Naive thymus-derived CD4-positive, alpha-beta T cell (primary cell): ENCODE measurements at places on chromosomes 6 and 20.

- DNase-seq = no peak
These were observed 24.4 kb upstream of the IRAK1BP1 start for GRCh38 chr6:78842953-78843352.

DNA sequence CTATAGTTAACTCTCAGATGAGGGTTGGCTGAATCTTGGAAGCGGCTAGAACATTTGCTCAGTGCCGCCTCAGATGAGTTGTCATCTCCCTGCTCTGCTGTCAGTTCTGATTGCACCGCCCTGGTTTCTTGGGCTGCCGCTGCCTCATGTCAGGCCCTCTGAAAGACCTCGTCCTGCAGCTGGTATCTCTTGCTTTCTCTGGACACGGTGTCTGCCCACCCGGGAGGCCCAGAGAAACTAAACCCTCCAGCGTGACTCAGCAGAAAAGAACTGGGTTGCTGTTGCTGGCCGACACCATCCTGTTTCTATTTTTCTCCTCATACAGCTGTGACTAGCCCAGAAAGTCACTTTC is 355.4 kb downstream of the CD83 start:
- no peak for DNase-seq

DNA sequence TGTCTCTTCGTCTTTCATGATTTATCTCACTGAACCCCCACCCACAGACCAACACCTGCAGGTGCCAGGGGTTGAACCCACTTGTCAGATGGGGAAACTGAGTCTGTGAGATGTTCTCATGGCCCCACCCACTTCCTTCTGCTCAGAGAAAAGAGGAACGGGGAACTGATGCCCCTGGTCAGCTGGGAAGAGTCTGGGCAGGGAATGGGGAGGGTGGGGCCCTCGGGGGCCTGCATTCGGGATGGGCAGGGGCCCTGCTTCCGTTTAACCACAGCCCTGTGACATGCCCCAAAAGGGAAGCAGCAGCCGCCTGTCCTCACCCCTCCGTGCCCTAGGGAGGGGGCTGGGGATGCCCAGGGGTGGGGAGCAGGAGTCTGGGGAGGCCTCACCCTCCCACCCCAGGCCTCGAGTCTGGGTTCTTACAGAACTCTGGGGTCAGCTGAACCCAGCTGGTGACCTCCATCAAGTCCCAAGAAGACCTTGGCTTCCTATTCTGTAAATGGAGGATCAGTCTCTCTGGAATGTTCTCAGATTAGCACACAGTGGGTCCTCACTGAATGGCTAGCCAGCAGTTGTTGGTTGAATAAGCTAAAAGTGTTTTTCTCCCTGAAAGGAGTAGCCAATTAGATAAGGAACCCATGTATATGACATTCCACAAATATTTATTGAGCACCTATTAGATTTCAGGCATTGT is 81.5 kb downstream of the CEBPB start:
- DNase-seq = no peak

- DNase-seq = peak; percentile 66
These were observed 7.1 kb upstream of the CAPN11 start for GRCh38 chr6:44151348-44152108.

GRCh38 chr20:17966432-17967310 is 1.9 kb downstream of the SNX5 start:
- no peak for DNase-seq

DNA sequence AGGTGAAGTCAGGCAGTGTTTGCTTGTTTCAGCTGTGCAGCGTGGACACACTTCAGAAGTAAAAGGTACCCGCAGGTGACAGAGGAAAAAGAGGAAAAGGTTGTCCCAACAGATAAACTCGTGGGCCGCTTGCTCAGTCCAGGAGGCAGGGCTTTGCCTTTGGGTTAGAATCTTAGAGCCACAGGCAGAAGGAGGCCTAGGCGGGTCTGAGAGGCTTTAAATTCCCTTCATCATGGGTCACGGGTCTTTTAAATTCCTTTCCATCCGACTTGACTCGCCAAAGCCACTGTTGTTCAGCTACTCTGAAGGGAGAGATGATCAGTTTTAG is 48.2 kb downstream of the AGPAT4 start:
- no peak for DNase-seq

GRCh38 chr6:118468682-118469465 is 79.2 kb upstream of the PLN start:
- DNase-seq = no peak

DNA sequence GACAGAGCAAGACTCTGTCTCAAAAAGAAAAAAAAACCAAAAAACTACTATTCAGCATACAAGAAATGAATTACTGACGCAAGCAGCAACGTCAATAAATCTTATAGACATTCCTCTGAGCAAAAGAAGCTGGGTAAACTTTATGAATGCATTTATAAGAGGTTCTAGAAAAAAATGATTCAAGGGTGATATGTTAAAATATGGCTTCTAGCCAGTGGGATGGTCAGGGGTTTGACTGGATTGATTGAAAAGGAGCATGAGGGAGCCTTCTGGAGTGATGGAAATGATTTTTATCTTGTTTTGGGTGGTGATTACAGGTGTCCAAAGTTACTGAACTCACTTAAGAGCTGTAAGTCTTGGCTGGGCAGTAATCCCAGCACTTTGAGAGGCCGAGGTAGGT is 64.9 kb upstream of the SALL4 start:
- no peak for DNase-seq

DNA sequence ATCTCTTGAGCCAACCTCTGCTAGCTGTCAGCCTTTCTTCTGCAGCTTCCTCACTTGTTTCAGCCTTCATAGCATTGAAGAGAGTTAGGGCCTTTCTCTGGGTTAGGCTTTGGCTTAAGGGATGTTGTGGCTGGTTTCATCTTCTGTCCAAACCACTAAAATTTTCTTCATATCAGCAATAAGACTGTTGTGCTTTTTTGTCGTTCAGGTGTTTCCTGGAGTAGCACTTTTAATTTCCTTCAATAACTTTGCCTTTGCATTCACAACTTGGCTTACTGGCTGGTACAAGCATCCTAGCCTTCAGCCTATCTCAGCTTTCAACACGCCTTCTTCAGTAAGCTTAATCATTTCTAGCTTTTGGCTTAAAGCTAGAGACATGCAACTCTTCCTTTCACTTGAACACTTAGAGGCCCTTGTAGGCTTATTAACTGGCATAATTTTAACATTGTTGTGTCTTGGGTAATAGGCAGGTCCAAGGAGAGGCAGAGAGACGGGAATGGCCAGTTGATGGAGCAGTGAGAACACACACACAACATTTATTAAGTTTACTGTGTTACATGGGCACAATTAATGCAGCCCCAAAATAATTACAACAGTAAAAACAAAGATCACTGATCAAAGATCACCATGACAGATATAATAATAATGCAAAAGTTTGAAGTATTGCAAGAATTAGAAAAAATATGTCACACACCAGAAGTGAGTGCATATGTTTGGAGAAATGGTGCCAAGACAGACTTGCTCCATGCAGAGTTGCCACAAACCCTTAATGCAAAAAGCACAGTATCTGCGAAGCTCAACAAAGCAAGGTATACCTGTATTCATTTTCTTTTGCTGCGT is 98.6 kb downstream of the HIVEP1 start:
- DNase-seq = no peak

DNA sequence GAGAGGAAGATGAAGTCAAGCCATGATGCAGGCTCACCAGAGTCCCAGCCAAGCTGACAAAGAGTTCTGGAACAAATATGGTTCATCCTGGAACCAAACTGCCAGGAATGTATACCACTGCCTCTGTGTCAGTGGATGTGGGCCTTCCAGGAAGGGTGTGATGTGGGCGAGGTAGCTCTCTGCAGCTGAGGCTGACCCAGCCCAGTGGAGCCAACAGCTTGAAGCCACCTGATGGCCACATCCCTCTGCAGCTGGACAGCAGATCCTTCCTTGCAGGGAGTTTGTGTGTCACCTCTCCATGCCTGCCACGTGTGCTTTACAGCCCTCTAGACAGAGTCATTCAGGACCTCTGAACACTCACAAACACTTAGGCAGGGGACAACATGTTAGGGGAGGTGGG is 142.0 kb upstream of the RIN2 start:
- no peak for DNase-seq

- no peak for DNase-seq
These were observed 11.8 kb downstream of the DCBLD1 start for GRCh38 chr6:117494283-117494682.

DNA sequence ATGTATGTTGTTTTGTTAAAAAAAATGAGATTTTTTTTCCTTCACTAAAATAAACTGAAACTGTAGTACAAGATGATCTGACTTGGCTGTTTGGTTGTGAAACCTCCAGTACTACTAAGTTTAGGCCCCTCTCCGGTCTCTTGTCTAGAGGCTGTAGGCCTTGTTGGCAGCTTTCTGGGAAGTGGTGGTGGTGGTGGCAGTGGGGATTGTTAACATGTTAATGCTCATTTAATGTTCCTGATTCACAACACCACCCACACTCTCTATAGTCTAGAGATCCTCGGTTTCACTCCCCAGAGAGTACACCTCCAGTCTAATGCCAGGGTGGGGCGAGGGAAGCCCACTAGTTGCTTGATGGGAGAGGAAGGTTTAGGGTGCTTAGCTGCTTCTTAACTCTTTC is 24.1 kb downstream of the STK4 start:
- no peak for DNase-seq

DNA sequence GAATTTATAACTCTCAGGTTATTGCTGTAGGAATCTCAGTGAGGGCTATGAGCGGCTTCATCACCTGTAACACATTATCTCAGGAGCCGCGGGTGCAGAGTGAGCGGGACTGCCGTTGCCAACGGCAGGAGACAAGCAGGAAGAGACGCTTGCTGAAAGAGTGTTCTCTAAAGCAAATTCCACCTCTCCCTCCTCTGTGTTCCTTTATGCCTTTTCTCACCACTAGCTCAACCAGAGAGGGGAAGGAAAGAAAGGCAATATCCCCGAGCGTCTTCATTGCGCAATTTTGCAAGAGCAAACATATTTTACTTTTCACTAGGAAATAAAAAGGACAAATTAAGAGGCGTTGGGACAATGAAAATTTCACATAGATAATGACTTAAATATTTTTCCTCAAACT is 185.2 kb upstream of the EXOC2 start:
- no peak for DNase-seq

DNA sequence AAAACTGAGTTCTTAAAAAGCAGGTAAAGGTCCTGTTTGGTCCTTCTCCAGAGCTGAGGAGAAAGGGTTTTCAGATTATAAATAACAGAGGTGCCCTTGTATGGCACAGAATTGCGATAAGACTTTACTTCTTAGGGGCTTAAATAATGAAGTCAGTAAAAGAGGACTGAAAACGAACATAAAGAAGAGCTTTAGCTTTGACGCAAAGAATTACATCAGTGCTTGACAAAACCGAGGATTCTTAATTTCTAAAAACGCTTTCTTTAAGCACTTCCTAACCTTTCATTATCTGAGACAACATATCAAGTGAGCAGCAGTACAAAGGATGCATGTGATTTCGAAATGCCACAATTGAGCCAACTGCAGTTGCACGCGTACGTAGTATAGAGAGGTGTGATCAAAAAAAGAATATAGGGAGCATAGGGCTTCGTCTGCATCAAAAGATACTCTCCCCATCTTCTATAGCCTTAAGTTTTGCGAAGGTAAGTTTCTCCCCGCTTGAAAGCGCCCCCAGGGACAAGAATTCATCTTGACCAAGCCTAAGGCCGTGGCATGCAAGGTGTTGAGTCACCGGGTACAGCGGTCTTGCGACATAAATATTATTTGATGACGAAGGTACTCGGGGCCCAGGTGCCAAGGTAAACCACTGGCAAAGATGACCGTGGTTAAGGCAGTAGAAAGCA is 778 bp upstream of the LOC128125822 start:
- DNase-seq = peak; percentile 82

DNA sequence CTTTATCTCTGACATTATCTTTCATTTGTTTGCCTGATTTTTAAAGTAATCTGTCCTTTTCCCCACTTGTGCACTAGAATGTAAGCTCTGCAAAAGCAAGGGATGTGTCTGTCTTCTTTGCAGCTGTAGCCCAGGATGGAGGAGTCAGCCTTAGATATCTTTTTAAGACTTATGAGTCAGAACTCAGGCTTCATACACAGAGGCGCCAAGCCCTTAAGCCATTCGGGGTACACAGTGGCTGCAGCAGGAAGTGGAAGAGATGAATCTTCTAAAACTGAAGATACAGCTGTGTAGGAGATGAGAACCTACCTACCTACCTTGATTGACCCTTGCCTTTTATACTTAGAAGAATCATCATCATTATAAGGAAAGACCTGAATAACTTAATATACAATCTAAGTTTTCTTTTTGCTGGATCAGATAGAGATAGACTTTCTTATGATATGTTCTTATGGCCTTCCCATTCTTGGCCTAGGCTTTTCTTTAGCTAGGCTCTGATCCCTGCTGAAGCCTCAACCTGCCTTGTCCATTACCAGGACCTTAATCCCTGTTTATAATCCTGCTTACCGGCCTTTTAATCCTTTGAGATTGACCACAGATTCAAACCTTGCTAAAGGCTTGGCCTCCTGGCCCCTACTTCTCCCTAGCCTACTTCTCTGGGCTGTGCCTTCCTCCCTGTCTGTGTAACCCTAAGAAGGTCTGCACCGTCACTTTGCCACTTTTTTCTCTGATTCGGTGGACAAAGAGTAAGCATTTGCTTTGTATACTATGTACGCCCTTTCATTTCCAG is 304.5 kb downstream of the PRL start:
- no peak for DNase-seq

DNA sequence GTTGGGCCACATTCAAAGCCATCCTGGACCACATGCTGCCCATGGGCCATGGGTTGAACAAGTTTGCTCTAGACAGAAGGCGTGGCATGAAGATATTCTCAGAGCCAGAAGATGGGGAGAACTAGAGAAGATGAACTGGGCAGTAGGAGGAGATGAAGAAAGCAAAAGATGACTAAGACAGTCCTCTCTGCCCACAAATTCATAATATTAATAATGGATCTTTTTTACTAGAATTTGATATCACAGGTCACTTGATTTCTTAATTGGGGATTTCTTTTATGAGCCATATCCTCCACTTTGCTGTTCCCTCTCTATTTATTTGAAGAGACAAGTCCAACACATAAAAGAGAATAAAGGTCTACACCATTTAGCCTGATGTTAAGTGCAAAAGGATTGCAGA is 25.5 kb upstream of the EDN1 start:
- no peak for DNase-seq

GRCh38 chr6:20936949-20937348 is 402.7 kb downstream of the CDKAL1 start:
- DNase-seq = no peak

DNA sequence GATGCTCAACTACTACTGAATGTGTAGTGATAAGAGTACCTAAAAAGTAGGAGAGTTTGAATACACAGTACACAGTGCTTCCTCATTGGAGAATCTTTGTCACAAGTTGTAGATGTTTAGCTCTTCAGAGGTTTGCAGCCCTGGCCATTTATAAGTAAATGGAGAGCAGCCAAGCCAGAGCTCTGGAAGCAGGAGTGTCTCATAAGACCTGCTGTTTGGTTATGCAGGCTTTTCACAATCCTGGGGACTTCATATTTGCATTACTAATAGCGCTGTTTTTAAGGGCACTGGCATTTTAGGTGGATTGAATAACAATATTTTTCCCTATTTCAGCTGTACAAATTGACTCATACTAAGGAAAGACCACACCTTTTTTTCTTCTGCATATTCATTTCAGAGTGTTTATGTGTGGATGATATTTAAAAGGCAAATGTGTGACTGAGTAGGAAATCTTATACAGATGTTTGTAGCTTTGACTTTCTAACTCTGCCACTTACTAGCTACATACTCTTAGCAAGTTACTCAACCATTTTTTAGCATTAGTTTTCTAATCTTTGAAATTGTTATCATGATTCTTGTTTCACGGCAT is 730.5 kb upstream of the MAP3K7 start:
- no peak for DNase-seq

- no peak for DNase-seq
These were observed 372.1 kb upstream of the CNR1 start for GRCh38 chr6:88538130-88538706.

GRCh38 chr6:50655848-50656453 is 57.4 kb upstream of the TFAP2D start:
- no peak for DNase-seq
